ENCODE measurements at places on chromosomes 11 and 22.

GRCh38 chr11:115545581-115546210 is 41.5 kb upstream of the CADM1 start:
- no peak for DNase-seq

DNA sequence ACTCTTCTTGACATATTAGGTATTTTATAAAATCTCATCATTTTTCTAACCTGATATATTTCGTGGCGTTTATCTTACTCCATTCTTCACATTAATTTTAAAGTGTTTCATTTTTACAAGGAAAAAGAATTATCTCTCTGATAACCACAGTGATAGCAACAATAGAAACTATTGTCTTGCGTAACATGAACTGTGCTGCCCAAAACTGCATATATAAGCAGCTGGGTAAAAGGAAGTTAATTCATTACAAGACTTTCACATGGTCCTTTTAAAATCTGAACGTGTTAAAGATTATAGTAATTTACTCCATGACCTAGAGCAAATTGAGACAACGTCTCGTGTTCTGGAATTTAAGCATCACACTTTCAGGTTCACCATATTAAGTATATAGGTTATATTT is 210.4 kb upstream of the GRIA4 start:
- DNase-seq: no peak

DNA sequence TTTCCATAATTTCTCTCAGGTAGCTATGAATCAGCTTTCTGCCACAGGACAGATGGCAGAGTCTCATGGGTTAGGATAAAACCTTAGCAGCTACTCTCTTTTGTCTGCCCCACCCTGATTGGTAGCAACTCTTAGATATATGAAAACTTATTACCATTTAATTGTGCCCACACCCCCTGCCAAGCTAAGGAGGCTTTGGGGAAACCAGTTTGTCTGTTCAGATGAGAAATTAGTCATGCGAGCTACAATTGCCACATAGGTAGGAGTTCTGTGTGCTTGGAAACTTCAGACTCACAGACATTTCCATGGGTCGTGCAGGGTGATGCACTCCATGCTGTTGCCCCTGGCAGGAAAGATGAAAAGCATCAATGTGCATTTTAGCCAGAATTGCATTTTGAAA is 39.9 kb downstream of the CD44 start:
- no peak for DNase-seq

- DNase-seq: no peak
These were observed 50.4 kb downstream of the ANO1 start for GRCh38 chr11:70128435-70128906.

- no peak for DNase-seq
These were observed 4.7 kb downstream of the CSDC2 start for GRCh38 chr22:41565403-41566054.

- no peak for DNase-seq
These were observed 23.2 kb upstream of the UBASH3B start for GRCh38 chr11:122632181-122632824.

DNA sequence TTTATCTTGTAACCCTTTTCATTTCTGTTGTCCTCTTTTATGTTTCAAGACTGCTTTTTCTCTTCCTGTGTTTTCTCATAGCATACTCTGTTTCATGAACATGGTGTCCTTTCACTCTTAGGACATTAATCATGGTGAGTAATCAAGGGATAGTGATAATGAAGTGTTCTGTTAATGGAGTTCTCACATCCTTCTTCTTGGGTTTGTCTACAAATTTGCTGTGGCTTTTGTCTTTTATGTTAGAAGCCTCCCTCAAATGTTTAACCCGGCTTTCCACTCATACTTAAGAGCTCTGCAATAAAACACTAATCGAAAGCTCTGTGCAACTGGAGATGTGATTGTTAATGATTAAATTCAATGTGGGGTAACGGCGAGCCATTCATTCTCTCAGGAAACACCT is 593.6 kb downstream of the NELL1 start:
- DNase-seq: no peak

- no peak for DNase-seq
These were observed 5.1 kb upstream of the MS4A18 start for GRCh38 chr11:60719391-60719790.

- no peak for DNase-seq
These were observed 115.7 kb downstream of the ENTHD1 start for GRCh38 chr22:39777716-39778454.
